Occipital lobe (tissue), 3 donors: ENCODE measurements at places on chromosomes 11 and 22.

GRCh38 chr22:35894937-35895708 is 133.5 kb downstream of the RBFOX2 start:
- no peak for DNase-seq

DNA sequence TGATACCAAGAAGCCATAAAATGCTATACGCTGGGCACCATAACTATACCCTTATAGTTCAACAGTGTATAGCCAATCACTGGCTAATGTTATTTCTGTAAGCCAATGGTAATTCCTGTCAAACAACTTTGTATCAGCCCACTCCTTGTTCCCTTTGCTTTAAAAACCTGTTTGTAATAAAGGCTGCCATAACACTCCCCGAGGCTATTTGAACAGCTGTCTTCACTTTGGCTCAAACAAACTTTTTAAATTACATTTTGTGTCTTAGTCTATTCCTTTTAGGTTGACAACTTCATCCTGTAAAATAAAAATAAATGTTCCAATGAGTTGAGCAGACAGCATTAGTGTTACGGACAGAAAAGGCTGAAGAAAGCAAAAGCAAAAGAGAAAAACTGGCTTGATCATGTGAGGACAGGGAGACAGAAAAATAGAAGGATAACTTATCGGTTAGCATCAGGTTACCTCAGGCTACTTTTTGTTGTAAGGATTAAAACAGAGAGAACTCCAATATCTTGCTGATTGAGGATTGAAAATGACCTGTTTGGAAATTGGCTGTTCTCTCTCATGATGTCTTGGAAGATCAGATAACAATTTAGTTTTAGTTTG is 95.0 kb downstream of the AASDHPPT start:
- DNase-seq: no peak

GRCh38 chr11:7896009-7896785 is 34.9 kb downstream of the OR10A6 start:
- no peak for DNase-seq

- DNase-seq: no peak
Observed at GRCh38 chr11:1571760-1572196, 293 bp downstream of the DUSP8 start.

DNA sequence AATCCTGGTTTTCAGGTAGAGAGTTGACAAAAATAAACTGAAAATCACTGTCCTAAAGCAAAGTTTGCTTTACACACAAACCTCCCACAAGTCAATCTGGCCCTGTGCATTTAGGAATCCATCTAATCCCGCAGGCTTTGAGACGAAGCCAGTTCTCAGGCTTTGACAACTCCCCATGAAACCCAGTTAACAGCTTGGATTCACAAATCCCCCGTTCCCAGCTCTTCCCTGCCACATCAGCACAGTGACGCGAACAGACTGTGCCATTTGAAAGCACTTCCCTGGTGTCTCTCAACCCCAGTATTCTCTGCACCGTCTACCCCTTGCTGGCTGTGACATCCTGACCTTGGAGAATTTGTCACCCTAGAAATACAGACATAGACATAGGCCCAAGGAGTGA is 117.8 kb downstream of the OPCML start:
- no peak for DNase-seq
